ENCODE measurements at places on chromosomes 16 and 17.
A peak's percentile ranks its signal among the peaks of the same experiment; 100 is the strongest.

DNA sequence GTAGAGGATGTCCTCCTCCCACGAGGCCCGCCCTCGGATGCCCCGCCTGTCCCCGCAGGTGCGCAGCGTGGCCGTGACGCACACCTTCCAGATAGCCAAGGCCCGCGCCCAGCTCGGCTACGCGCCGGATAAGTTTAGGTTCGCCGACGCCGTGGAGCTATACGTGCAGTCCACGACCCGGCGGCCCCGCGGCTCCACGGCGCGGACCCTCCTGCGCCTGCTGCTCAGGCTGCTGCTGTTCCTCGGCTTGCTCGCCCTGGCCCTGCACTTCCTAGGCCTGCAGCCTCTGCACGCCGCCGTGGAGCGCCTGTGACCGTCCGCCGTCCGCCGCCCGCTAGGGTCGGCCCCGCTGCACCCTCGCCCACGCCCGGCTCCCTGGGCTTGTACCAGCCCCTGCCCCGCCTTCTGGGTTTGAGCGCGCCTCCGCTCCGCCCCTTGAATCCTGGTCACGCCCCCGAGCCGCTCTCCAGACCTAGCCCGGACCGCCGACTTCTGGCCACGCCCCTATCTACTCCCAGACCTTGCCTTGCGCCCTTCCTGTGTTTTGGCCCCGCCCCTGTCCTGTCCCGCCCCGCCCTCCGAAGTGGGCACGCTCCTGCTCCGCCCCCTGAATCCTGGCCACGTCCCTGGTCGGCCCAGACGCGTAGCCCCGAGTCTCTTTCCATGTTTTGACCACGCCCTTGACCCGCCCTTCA is 15.8 kb upstream of the EEF2K start:
- no peak for DNase-seq

- DNase-seq = peak; percentile 58
Measured at GRCh38 chr16:64417711-64418227, 704.1 kb downstream of the CDH11 start.

DNA sequence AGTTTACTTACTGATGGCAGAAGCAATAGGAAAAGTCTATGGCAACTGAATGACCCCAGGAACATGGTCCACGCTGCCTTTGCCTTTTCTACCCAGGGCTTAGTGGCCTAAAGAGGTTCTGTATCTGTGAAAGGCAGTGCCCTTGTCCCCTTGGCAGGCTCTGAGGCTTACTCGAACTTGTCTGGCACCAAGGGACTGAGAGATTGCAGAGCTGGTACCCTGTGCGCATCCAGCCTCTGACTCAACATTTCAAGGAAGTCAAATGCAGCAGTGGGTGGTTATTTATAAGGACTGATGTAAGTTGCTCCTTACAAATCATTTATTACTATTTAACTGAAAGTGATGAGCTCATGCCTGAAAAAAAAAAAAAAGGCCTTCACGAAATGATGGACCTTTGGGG is 299.9 kb upstream of the MYOCD start:
- no peak for DNase-seq

- no peak for DNase-seq
Measured at GRCh38 chr16:88353232-88353631, 29.5 kb upstream of the ZNF469 start.

DNA sequence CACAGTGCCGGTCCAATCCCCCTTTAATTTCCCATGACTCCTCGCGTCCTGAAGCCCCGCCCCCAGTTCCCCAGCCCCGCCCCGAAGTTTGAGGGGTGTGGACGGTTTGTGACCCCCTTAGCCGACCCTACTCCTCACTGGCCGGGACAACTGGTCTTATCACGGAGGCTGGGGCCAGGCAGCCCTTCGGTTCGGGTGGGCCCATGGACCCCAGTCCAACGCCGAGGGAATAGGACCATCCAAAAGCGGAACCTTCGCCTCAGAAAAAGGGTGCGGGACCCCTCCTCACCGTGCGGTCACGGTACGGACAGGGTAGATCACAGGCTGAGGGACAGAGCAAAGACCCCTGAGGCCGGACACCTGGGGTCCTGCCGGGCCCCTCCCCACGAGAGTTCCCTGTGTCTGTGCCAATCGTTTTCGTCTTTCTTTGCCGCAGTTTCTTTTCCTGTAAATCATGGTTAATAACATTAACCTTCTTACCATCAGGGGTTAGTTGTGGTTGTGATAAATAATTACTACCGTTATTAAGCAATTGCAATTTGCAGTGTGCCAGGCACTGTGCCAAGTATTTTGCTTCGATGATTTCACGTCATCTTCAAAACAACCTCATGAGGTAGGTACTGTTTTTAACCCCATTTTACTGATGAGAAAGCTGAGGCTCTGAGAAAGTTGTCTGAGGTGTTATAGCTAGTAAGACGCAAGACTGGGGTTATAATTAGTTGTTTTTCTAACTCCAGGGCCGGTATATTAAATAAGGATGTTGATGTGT is 543 bp downstream of the TMUB2 start:
- peak; percentile 37 for DNase-seq

DNA sequence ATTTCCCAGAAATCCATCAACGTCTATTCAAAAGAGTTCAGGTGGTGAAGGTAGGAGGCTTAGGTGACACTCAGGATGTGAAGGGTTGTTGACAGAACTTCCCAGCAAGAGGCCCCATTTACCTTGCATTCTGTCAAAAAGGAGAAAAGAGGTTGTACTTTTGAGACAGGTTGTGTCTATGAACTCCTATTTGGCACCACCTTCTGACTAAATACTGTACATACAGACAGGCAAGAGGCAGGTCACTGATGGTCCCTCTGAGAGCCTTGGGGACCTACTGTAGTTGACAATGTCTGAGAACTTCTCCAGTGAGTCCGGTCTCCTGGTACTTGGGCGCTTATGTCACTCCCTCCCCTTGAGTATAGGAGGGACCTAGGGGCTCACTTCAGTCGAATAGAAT is 479.3 kb upstream of the ZFHX3 start:
- DNase-seq = no peak

DNA sequence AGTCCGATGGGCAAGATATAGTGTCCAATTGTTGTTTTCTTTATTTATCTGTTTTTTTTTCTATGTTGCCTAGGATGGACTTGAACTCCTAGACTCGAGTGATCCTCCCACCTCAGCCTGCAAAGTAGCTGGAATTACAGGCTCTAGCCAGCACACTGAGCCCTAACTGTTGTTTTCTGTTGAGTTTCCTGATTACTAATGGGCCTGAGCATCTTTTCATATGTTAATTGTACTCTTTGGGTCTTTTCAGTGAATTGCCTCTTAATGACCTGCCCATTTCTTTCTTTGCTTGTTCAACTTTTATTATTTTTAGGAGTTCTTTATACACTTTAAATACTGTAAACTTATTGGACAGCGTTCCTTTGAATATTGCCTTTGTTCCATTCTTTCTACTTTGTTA is 213.0 kb downstream of the HS3ST3B1 start:
- DNase-seq = no peak

- DNase-seq = peak; percentile 67
Measured at GRCh38 chr16:1691276-1691675, 13.2 kb downstream of the JPT2 start.

- DNase-seq = no peak
Measured at GRCh38 chr16:50580180-50580798, 32.1 kb downstream of the NKD1 start.

GRCh38 chr17:64573214-64573613 is 66.4 kb downstream of the CEP95 start:
- peak; percentile 32 for DNase-seq

DNA sequence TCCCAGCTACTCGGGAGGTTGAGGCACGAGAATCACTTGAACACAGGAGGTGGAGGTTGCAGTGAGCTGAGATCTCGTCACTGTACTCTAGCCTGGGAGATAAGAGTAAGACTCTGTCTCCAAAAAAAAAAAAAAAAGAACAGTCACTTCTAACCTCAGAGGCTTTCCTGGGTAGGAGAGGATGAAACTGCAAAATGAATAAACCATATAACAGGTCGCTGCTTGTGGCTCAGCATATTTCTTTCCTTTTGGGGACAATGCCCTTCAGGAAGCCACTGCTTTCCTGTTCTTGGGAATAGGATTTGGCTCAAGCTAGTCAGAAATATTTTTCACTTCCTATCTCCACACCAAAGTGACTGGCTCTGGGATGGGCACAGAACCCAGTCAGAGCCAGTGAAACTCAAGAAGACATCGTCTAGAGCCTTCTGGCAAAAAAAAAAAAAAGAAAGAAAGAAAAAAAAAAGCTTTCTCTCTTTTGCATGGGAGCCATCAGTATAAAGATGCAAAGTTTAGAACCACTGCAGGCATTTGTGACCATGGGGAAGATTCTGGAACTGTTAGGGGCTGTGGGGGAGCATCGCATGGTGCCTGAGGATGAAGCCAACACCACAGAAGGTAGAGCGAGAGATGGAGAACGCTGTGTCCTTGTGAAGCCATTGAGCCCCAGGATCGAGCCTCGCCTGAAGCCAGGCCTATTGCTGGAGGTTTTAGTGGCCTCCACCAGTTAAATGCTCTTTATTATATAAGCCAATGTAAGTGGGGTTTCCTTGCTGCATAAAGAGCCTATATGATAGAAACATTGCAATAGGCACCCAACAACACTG is 71.8 kb upstream of the MRTFB start:
- DNase-seq = no peak

- no peak for DNase-seq
Measured at GRCh38 chr16:71216714-71217113, 13.8 kb downstream of the HYDIN start.

DNA sequence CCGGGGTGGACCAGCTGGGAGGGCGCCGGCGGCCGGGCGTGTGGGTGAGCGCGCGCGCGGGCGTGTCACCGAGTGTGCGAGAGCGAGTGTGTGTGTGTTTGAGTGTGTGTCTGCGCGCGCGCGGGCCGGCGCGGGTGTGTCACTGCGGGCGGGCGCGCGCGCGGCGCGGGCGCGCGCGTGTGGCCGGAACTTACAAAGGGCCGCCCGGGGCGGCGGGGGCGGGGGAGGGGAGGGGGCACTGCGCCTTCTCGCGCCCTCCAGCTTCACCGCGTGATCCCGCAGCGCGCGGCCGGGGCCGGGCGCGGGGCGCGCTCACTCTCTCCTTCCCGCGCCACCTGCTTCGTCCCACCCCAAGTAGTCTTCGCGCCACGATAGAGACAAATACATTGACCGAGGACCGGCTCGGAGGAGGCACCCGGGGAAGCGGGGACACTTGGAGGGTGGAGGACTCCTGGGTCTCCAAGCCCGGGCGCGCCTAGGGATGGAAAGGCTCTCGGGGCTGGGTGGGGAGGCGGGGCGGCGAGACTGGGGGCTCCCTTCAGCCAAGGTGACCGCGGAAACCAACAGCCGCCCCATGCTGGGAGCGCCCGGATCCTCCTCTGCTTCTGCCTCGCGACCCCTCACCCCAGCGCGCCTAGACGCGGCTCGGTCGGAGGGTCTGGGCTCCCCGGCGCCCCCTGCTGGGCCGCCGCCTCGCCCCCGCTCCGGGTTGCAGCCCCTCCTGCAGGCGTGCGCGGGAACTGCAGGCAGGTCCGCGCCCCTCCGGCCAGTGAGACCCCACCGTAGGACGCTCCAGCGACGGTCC is at the start of gene SRCIN1:
Gene SRCIN1, minus strand, starts transcription at position 112 of the 805 bp plus-strand sequence. CDS start 247 bp downstream, outside the sequence.
- peak; percentile 46 for DNase-seq

GRCh38 chr16:667780-668518 is at the start of gene RHOT2:
Gene RHOT2, plus strand, starts transcription at chr16:668132. Its CDS starts 68 bp downstream, at chr16:668200.
- peak; percentile 91 for DNase-seq

GRCh38 chr17:41586863-41587495 is at the start of gene KRT14:
Gene KRT14, minus strand, starts transcription at chr17:41586895. Its CDS starts 61 bp downstream, at chr17:41586834.
- DNase-seq = no peak
